AG08396 (cell line): ENCODE measurements at places on chromosomes 4 and X.
A peak's percentile ranks its signal among the peaks of the same experiment; 100 is the strongest.

DNA sequence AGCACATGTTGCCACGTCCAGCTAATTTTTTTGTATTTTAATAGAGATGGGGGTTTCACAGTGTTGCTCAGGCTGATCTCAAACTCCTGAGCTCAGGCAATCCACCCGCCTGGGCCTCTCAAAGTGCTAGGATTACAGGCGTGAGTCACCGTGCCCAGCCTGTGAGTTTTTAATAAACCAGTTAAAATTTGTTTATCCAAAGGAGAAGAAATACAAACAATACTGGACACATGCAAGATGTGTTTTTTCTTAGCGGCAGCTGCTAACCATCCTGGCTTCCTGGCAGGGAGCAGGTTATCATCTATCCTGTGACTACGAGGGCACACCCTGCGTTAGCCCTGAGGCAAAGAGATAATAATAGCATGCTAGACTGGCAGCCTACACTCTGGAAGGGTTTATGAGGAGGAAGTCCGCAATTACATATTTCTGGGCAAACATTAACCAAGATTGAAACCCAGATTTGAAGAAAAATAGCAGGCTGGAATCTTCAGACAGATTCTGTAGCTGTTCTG is 191.4 kb downstream of the SPRY1 start:
- peak; percentile 56 for DNase-seq

DNA sequence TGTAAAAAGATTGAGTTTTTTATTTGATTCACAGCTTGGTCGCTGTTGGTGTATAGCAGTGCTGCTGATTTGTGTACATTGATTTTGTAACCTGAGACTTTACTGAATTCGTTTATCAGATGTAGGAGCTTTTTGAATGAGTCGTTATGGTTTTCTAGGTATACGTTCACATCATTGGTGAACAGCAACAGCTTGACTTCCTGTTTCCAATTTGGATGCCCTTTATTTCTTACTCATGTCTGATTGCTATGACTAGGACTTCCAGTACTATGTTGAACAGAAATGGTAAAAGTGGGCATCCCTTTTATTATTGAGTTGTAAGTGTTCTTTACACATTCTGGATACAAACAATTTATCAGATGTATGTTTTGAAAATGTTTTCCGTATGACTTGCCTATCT is 76.0 kb downstream of the ADGRG4 start:
- no peak for DNase-seq

DNA sequence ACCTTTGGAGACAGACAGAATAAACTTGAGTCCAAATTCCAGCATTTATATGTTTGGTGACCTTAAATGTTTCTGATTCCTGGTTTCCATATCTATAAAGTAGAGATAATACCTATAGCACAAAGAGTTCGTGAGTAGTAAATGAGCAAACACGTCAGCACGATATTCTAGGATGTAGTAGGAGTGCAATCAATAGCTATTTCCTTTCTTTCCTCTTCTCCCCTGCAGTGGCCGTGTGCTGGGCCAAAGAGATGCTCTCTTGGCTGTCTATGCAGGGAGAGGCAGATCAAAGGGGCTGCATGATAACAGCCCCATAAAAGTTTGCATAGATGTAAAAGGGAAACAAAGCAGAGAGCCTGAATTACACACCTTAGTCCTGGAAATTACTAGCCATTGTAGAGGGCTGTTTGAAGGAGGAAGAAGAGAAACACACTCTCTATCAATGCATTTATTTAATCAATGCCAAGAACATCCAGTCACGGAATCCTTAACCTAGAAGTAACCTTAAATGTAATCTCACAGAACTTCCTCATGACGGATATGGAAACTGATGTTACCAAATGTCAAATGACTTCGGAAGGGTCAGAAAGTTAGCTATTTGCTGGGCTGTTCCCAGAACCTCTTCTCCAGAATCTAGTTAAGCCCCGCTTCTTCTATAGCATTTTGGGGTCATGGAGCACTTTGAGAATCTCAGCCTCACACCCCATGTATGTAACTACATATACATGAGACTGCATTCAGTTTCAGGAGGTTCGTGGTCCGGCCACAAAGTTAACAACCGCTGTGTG is 35.5 kb upstream of the PLAC8 start:
- no peak for DNase-seq

DNA sequence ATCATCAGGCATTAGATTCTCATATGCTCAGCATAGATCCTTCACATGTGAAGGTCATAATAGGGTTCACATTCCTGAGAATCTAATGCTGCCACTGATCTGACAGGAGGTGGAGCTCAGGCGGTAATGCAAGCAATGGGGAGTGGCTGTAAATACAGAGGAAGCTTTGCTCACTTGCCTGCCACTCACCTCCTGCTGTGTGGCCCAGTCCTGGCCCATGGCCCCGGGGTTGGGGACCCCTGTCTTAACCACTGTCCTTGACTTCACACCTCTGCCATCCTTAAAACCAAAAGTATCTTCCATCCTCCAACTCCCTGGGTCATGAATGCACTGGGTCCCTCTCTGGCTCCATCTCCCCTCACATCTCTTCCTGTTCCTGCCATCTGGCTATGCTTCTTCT is 129.1 kb downstream of the HMX1 start:
- DNase-seq, result no peak

DNA sequence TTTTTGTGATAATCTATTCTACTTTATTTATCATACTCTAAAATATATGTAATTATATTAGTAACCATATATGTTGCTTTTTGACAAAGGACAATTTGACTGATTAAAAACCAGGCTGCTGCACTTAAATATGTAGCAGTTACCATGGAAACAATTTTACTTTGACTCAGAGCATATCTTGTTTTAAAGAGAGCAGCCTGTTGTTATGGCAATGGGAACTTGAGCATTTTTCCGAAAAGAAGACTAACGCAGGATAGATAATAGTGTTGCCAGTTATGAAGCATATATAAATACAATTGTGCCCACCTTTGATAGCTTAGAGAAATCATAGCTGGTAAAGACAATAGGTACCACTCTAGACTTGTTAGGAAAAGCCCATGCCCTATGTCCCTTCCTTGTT is 283.0 kb downstream of the GASK1B start:
- DNase-seq, result no peak

DNA sequence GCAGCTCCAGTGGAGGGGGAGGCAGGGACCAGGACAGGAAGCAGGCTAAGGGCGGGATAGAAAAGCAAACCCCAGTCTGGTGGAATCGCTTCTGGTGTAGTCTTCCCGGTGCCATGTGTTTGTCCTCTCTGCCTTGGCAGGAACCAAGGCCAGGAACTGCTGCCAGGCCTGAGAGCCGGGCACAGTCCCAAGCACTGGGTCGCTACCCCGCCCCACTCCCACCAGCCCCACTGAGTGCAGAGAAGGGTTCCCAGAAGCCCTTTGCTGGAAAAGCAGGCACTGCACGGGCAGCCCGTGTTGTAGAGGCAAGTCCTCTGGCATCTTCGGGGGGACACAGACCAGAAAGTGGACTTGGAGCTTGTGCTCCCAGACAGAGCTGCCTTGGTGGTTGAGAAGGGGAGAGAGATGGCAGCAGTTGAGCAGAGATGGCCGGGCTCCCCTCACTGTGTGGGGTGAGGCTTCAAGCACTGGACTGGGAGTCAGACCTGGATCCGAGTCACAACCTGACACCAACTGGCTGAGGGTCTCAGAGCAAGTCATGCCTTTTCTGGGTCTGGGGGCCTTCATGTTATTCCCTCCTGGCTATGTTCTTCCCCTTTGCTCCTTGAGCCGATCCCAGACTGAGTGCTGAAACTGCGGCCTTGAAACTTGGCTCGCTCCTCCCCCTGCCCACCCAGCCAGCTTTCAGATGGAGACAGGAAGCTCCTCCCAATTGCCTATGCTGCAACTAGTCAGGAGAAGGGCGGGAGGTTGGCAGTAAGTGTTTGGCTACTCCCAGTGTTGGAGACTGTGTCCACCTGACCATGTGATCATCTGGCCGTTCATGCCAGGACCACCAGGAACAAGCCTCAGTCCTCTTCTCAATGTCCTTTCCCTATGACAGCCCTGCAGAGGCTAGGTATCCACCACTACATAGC is 59.7 kb upstream of the MTM1 start:
- DNase-seq, result peak; percentile 38

- no peak for DNase-seq
Observed at GRCh38 chr4:6495296-6495590, 22.8 kb upstream of the PPP2R2C start.

DNA sequence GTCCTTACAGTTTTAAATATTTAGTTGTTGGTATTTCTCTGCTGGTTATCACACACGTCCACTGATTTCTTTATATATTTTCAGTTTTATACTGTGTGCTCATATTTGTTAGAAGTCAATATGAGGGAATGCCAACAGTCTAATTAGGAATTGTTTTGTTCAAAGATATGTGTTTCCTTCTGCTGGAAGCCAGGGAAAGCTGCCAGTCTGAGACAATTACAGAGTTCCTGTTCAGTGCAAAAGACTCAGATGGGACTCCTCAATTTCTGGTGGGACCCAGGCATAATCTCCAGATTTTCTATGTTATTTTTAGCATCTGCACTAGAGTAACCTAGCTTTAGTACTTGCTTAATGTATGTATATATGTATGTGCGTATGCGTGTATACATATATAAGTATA is 486.0 kb downstream of the GRID2 start:
- no peak for DNase-seq

GRCh38 chr4:76639288-76639687 is 204.3 kb downstream of the SHROOM3 start:
- no peak for DNase-seq

DNA sequence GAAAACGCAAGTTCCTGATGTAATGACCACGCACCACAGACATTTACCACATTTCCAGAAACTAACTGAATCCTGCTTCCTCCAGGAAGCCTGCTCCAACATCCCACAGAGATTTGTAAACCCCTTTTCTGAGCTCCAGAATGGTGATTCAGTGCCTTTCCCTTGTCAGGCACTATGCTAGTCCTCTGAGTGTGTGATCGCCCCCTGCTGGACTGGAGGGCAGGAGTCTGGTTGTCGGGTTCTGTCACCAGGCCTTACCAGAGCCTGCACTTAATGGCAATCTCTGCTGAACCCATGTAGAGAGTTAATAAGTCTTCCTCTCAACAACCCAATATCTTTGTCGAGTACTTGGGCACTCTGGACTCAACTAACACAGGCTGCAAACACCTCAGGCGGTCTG is 14.5 kb upstream of the KDM5C start:
- DNase-seq, result no peak

- DNase-seq, result peak; percentile 39
Observed at GRCh38 chr4:147362938-147363337, 118.0 kb upstream of the EDNRA start.

DNA sequence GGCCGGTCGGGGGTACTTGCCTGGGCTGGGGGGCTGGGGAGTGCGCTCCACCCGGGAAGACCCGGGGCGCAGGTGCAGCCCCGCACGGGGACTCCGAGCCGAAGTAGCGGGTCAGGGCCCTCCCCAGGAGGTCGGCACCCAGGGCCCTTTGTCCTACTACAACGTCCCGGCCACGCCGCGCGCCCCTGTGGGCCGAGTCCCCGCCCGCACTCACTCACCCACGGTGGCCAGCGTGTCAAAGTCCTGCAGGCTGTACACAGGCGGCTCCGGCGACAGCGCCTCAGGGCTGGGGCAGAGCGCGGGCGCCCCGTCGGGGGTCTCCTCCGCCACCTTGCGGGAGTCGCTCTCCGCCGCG is 602 bp downstream of the PRKX start:
- DNase-seq, result no peak

- DNase-seq, result peak; percentile 30
Observed at GRCh38 chrX:150476164-150476699, 92.2 kb upstream of the MTM1 start.

DNA sequence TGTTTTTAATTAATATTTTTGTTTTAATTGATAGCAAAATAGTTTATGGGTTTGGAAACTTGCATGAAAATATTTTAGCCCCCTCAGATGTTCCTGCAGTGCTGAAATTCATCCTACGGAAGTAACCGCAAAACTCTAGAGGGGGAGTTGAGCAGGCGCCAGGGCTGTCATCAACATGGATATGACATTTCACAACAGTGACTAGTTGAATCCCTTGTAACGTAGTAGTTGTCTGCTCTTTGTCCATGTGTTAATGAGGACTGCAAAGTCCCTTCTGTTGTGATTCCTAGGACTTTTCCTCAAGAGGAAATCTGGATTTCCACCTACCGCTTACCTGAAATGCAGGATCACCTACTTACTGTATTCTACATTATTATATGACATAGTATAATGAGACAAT is 40.4 kb downstream of the MAP7D3 start:
- DNase-seq, result no peak

DNA sequence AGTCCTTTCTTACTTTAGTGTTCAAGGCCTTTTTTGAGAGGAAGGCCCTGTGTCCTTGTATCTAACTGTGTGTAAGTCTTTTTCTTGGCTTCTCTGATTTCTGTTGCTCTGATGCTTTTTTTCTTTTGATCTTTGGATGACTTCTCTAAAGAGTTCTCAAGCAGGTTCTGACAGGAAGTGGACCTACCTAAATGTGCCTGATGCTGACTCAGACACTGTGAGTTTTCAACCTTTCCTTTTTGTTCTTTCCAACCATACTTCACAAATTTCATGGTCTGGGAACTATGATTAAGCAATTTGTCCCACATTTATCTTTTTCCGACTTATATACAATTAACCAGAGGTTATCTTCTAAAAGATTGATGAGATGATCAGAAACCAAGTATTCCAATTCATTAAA is 96.5 kb downstream of the SYTL5 start:
- no peak for DNase-seq

DNA sequence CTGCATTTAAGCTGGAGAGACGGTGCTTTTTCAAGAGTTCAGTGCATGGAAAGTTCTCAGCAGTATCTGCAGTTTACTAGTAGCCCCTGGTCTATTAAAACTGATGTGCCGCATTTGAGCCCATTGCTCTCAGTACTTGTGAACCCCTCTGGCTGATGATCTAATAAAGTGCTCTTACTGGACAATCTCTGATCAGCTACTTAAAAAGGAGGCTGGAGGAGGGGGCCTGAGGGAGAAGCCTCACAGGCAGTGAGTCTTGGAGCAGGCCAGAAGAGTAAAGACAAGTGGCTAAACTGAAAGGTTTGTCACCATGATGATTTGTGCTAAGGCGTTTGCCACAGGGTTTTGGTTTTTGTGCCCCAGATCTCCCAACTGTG is 138.5 kb downstream of the ARX start:
- DNase-seq, result no peak

GRCh38 chr4:68445111-68445510 is 2.2 kb upstream of the TMPRSS11E start:
- DNase-seq, result no peak

- DNase-seq, result peak; percentile 10
Observed at GRCh38 chrX:139559383-139560042, 29.0 kb downstream of the F9 start.

DNA sequence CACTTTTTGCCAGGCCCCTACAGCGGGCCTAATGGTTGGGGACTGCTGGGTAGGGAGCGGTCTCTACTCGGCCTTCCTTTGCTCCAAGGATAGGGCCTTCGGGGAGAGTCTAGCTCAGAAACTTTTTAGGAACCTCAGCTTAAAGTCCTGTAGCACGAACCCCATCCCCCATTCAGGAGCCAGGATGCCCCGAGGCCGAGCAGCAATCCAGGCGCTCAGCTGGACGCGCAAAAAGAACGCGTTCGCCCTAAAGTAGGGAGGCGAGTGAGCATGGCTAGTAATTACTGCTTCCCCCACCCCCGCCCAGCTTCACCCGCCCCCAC is 9.7 kb downstream of the POU4F2 start:
- DNase-seq, result no peak

- DNase-seq, result no peak
Observed at GRCh38 chrX:150849996-150850720, 48.3 kb downstream of the CD99L2 start.
